Adrenal gland (tissue), 19 donors: ENCODE measurements at places on chromosomes 2 and 18. TPM values are rescaled to one million over a fixed set of nuclear protein-coding genes. Genes with fewer than 3 reads are reported as not detected.

The ZNF804A gene
- not detected for total RNA-seq

The VWA3B gene
- not detected for total RNA-seq

The IL18RAP gene
- total RNA-seq: 0.94 TPM

GRCh38 chr18:463403-463802, 37.1 kb downstream of the COLEC12 start:
- no peak for DNase-seq

DNA sequence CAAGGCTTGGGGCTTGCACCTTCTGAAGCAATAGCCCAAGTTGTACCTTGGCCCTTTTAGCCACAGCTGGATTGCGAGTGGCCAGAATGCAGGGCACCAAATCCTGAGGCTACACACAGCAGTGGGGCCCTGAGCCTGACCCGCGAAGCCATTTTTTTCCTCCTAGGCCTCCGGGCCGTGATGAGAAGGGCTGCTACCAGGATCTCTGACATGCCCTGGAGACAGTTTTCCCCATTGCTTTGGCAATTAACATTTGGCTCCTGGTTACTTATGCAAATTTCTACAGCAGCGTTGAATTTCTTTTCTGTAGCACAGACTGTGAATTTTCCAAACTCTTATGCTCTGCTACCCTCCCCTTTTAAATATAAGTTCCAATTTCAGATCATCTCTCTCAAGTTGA, 54.5 kb downstream of the MOCOS start:
- no peak for DNase-seq

DNA sequence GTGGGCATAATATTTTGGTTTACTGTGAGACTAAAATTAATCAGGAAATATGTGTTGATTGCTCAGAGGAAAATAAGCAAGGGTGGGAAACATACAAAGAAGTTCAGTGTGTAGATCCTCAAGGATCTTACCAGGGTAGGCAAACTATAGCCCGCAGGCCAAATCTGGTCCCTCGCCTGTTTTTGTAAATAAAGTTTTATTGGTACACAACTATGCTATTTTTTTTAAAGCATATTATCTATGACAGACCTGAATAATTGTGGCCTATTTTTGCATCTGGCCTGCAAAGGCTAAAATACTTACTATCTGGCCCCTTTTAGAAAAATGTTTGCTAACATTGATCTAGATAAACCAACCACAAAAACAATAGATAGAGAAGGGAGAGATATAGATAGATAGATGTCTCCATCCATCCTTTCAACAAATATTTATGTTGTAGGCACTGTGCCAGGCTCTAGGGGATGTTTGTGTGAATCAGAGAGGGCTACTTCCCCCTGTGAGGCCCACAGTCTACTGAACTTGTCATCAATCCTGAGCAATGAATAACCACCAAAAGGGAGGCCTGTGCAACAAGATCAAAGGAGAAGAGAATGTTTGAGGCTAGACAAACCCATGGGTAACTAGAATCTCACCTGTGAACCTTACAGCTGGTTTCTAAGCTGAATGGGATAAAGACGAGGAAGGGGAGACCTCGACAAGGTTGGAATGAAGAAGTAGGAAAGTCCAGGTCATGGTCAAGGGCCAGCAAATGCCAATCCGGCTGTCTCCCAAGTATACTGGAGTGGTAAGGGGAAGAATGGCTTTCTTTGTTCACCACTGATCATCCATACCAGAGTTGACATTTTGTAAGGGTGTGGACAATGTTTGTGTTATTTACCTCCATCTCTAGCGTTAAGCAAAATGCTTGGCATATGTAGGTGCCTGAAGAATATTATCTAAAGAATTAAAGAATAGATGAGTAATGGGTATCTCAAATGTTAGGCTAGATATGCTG, 23.6 kb downstream of the ALPK2 start:
- no peak for DNase-seq

DNA sequence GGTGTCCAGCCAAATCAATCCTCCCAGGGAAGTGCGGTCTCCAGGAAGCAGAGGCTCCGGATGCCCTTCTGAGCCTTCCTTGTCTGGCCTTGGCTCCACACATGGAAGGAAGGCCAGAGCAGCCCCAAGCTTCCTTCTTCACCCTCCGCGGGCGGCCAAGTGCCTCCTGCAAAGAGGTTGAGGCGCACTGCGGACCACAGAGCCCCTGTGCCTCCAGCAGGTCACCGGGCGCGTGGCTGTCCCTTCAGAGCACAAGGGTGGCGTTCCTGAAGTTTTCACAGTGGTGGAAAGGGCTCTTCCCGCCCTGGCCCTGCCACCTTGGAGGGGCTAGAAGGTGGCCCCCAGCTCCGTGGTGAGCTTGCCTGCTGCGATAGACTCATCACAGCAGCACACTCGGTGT, 175.9 kb upstream of the RAB12 start:
- DNase-seq: no peak

- DNase-seq: no peak
Measured at GRCh38 chr18:49611316-49611715, 49.5 kb downstream of the LIPG start.
